Stimulated activated CD4-positive, alpha-beta T cell treated with anti-CD3 and anti-CD28 coated beads, Interleukin-1b, Interleukin-23, amount 100 ng/mL, for 1 hour (primary cell): ENCODE measurements at places on chromosomes 5 and 9.

- DNase-seq = no peak
These were observed 720.7 kb upstream of the CTNND2 start for GRCh38 chr5:12624776-12625560.

- no peak for DNase-seq
These were observed 239.3 kb upstream of the SGCD start for GRCh38 chr5:156087577-156088110.

GRCh38 chr5:17989567-17990563, 355.6 kb downstream of the TAF11L14 start:
- DNase-seq = no peak

- DNase-seq = no peak
These were observed 129.2 kb downstream of the PDE4D start for GRCh38 chr5:59764361-59764760.

- no peak for DNase-seq
These were observed 3.9 kb downstream of the ALAD start for GRCh38 chr9:113397203-113397631.
